ENCODE measurements at places on chromosomes 7 and 10.

DNA sequence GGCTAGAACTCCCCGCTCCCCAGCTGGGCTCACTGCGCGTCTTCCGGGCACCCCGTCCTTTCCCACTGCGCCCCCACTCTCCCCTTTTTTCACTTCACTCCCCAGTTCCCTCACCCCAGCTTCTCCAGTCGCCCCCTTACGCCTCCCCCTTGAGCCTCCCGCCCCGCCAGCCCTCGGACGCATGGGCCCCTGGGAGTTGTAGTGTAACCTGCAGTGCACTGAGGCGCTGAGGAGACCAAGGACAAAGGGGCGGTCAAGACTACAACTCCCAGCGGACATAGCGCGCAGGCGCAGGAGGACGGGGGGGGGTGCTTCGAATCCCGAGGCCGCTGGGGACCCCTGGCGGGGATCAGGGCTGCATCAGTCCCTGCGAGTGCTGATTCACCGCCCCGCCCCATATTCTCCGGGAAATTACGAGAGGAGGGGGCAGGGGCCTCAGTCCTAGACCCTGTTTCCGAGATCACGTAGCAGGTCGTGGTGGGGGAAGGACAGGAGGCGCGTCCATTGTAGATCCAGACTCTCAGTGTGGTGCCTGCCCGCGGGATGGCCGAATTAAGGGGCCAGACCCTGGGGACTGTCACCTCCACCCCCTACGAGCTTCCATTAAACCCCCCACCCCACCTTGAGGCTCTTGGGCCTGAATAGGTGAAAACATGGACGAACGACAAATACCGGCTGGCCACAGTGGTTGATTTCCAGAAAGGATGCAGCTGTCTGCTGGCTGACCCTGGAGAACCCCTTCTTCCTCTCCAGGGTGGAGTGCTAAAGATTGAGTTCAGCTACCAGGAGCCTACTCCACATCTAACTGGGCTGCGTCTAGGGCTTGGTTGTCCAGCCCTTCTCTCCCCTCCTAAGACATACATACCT lies 553 bp upstream of the YWHAG start:
- peak; percentile 82 for DNase-seq

DNA sequence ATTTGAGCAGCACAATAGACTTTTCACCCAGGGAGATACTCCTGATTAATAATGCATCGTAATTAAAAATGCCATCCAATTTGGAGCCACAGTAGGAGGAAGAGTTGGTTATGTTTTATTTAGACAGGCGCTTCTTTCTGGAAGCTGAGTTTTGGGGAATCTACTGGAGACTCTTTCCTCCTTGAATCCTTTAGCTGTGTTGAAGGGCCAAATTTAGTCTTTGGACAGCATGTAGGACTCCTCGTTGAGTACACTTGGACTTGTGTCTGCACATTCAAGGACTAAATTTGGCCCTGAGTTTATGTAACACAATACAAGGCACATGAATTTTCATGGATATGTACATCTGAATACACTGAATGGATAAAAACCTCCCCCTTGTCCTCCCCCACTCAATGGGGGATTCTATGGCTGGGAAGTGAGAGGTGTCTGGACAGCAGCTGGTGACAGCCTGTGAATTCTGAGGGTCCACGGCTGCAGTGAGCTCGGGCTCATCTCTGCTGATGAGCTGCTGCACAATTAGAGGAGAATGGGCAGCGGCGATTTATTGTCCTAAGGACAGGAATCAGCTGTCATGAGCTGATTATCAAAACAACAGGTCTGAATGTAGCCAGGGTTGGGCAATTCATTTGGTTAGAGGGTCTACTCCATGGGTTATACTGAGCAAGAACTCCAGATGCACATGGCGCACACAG lies 95.2 kb downstream of the PRTFDC1 start:
- no peak for DNase-seq

DNA sequence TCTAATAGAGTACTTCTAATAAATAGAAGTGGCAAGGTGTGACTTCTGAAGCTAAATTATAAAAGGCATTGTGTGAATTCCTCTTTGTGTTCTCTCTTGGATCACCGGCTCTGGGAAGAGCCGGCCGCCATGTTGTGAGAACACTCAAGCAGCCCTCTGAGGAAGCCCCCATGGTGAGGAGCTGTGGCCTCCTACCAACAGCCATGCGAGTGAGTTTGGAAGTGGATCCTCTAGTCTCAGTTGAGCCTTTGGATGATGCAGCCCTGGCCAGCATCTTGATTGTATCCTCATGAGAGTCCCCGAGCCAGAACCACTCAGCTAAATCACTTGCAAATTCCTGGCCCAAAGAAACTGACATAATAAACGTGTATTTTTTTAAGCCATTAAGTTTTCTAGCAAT lies 94.5 kb upstream of the CARD11 start:
- no peak for DNase-seq

- DNase-seq, result no peak
Observed at GRCh38 chr10:97921581-97922021, 72.0 kb downstream of the GOLGA7B start.
